ENCODE measurements at places on chromosomes 5 and 9. TPM values are rescaled to one million over a fixed set of nuclear protein-coding genes. Genes with fewer than 3 reads are reported as not detected.

Gene TMEM252
- not detected for total RNA-seq

Gene SLC34A3
- not detected for total RNA-seq

Gene AHRR
- total RNA-seq = 3.5 TPM

Gene INSL6
- total RNA-seq = not detected

Gene QRFP
- total RNA-seq = not detected

Gene PDLIM4
- 15.7 TPM for total RNA-seq

Gene TNFSF8
- total RNA-seq = not detected

Gene FAM153A
- not detected for total RNA-seq
